Vagina (tissue), 2 donors: ENCODE measurements at places on chromosomes 7 and 10. TPM values are rescaled to one million over a fixed set of nuclear protein-coding genes. Genes with fewer than 3 reads are reported as not detected.

DNA sequence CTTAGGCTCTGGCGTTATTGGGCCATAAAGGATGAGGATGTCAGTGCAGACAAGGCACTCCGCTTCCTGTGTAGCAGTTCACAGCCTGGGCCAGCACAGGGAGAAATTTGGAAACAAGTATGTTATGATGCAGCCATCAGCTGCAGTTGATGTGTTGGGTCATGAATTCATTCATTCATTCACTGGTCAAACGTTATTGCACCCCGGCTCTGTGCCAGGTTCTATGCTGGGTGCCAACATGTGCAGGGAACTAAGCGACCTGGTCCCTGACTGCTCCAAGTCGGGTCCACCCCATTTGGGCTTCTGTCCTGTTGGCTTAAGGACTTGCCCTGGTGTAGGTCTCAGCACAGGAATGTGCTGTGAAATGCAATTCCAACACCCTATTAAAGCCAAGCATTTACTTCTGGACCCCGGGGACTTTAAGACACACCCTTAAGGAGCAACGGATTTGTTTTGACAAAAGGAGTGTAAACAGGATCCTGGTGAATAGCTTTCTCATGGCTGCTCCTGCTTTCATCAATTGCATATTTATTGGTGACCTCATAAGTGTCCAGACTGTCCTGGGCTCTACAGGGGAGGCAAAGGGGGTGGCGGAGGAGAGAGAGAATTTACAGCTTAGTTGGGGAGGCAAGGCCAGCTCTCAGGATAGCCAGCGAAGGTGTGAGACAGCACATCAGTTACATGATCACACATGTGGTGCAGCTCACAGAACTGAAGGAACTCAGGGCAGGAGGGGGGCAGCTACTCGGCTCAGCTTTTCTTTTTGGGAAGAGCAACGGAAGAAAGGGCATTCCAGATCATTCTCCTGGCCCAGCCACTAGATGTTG lies 158.6 kb downstream of the GRK5 start:
- peaks cover 77% of the 10 kb centered on the region for H3K4me1 ChIP-seq
- DNase-seq = no peak
- H3K27ac ChIP-seq = peak overlapping the region; percentile 80
- H3K4me3 ChIP-seq = no peak overlapping the region
- no peaks in the 10 kb centered on the region for H3K36me3 ChIP-seq
- H3K27me3 ChIP-seq = no peaks in the 10 kb centered on the region

GRCh38 chr10:129962872-129963640 lies 1.0 kb downstream of the EBF3 start:
- H3K27ac ChIP-seq = peak overlapping the region; percentile 57
- H3K27me3 ChIP-seq = peaks cover 27% of the 10 kb centered on the region
- H3K4me3 ChIP-seq = peak overlapping the region; percentile 76
- no peaks in the 10 kb centered on the region for H3K36me3 ChIP-seq
- peak; percentile 55 for DNase-seq
- peaks cover 19% of the 10 kb centered on the region for H3K4me1 ChIP-seq

The TRIM74 gene
- total RNA-seq = not detected

- no peaks in the 10 kb centered on the region for H3K27me3 ChIP-seq
- H3K36me3 ChIP-seq = no peaks in the 10 kb centered on the region
- no peak for DNase-seq
- H3K4me1 ChIP-seq = no peaks in the 10 kb centered on the region
- H3K27ac ChIP-seq = no peak overlapping the region
- H3K4me3 ChIP-seq = no peak overlapping the region
Measured at GRCh38 chr10:92729886-92730285, 40.1 kb downstream of the HHEX start.
